ENCODE measurements at places on chromosomes 3 and 15.

GRCh38 chr15:65981837-65982626 is 112.7 kb downstream of the RAB11A start:
- peak; percentile 56 for DNase-seq

- DNase-seq, result no peak
Measured at GRCh38 chr3:39468108-39468436, 592 bp downstream of the MOBP start.

DNA sequence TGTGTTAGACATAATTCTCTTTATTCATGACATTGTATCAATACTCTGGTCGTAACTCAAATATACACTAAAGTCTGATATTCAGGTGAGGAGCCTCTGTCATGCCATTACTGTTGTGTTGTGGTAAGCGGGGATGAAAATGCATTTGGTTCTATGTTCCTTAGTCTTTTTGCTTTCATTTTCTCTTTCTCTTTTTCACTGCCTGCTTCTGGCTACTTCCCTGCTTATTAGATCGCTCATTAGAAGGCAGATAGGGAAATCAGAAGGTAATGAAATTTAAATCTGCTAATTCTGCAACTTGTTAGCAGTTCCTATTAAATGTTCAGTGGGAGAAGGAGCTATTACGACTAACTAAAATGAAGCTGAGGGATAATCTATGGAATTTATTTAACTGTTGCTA is 345.0 kb downstream of the GRM7 start:
- no peak for DNase-seq

DNA sequence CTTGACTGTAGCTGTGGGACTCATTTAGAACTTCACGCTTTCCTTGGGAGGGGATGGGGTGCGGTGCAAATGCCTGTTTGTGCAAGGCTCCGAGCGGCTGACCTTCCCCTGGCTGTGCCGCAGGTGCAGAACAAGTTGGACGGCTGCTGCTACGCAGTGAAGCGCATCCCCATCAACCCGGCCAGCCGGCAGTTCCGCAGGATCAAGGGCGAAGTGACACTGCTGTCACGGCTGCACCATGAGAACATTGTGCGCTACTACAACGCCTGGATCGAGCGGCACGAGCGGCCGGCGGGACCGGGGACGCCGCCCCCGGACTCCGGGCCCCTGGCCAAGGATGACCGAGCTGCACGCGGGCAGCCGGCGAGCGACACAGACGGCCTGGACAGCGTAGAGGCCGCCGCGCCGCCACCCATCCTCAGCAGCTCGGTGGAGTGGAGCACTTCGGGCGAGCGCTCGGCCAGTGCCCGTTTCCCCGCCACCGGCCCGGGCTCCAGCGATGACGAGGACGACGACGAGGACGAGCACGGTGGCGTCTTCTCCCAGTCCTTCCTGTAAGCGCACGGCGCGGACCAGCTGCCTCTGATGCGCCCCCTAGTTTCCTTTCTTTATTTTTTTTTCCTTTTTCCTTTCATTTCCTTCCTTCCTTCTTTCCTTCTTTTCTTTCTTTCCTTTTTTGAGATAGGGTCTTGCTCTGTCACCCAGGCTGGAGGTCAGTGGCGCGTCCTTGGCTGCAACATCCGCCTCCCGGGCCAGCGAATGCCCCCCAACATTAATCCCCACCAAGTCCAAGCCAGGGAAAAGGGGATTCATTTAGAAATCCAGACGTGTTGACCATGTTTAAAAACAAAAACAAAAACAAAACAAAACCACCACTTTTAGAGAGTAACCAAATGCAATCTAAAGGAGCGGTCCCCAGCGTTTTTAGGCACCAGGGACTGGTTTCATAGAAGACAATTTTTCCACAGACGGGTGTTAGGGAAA is 42.7 kb downstream of the EIF2AK4 start:
- DNase-seq, result no peak

GRCh38 chr3:44042772-44043171 is 198.9 kb upstream of the TOPAZ1 start:
- no peak for DNase-seq

- DNase-seq, result no peak
Measured at GRCh38 chr15:70726753-70727152, 36.6 kb downstream of the UACA start.

DNA sequence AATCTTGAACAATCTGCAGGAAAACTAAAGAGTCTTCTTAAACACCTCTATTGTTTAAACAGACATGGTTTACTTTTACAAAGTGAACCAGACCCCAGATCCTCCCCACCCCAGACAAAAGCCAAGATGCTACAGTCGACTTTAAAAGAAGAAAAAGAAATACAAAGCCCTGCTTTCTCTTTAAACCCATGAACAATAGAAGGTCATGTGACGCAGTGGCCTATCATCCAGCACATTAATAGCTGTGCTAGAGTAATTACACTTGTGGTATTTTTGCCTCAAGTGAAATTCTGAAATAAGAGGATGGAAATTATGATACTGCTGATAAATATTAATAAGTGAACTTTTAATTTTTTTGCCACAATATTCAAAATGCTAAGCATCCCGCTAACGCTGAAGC is 613.4 kb downstream of the FOXP1 start:
- no peak for DNase-seq

GRCh38 chr3:137282871-137283270 is 325.1 kb downstream of the IL20RB start:
- DNase-seq, result no peak

DNA sequence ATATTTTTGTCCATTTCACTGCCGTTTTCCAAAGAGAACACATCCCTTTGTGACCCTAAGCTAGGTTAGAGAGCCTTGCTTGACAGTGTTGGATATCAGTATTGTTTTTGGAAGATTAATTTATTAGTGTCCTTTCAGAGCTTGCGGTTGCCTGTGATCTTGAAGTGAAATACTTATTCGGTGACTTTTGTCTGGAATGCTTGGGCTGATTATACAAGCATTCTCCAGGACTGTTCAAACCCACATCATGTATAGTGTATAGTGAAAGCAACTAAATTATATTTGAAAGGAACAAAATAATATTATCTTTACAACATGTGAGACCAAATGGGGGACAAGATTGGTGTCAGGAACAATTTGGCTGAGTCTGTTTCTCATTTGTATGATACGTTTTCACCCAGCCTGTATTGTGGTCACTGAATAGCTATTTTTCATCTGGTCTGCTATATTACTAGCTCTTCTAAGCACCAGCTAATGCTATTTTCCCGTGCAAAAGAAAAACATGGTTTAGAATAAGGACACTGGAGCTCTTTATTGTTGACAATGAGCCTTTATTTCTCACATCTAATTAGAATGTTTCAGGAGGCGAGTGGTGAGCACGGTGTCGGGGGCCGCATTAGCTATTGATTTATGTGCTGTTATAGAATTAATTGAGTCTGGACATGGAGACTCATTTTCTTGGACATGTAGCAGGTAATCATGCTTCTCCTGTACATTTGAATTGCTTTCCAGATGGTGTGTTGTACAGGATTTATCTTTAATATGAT is 158.1 kb downstream of the APBA2 start:
- DNase-seq, result no peak

GRCh38 chr3:156535162-156535627 is 19.7 kb downstream of the SSR3 start:
- no peak for DNase-seq

DNA sequence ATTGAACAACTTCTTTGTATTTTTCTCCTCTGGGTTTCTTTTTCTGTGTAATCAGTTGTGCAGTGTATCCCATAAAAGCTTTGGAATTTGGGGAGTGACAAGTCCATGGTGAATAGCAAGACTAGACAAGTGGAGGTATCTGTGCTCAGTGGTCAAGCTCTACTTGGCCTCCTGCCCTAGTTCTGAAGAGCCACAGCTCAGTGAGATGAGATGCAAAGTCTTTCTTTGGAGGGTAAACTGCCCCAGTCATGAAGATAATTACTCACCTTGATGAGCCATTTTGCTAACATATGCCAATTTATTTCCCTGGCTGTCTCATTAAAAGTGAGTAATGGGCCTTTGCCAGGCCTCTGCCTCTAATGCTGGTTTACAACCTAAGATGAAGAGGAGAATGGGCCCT is 271.2 kb upstream of the TRIM42 start:
- no peak for DNase-seq

- no peak for DNase-seq
Measured at GRCh38 chr15:25056484-25057425, 102.0 kb downstream of the SNRPN start.

- no peak for DNase-seq
Measured at GRCh38 chr3:51374456-51374855, 10.6 kb upstream of the MANF start.

GRCh38 chr15:33678602-33679001 is 289.7 kb upstream of the CHRM5 start:
- no peak for DNase-seq

DNA sequence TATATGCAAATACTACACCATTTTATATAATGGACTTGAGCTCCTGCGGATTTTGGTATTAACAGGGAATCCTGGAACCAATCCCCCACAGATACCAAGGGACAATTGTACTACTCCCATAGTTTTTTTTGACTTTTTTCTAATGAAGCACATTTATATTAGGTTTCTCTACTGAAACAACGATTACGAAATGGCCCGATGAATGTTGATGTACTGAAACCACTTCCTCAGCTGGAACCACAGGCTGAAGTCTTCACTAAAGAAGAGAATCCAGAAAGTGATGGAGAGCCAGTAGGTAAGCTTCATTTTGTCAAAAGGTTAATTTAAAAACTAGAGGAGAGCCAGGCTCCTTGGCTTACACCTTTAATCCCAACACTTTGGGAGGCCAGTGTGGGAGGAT is 121.5 kb upstream of the LRRFIP2 start:
- DNase-seq, result no peak

DNA sequence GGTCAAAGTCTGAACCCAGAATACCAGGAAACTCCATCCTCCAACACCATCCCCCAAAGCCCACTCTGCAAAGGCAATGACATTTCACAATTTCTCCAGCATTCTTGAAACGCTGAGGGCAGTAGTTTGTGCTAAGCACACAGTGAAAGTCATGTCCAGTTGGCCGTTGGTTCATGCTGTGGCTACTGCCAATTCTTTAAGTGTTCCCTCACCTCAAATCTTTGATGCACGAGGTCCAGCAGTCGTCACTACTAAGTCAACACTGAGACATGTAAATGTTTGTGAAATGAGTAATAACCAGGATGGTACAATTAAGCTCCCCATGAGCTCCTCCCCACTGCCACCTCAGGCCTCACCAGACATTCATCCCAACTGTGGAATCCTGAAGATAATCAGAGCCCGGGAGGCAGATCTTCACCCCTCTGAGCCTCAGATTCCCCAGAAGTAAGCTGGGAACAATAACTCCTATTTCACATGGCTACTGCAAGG is 7.0 kb downstream of the SUCLG2 start:
- DNase-seq, result no peak

DNA sequence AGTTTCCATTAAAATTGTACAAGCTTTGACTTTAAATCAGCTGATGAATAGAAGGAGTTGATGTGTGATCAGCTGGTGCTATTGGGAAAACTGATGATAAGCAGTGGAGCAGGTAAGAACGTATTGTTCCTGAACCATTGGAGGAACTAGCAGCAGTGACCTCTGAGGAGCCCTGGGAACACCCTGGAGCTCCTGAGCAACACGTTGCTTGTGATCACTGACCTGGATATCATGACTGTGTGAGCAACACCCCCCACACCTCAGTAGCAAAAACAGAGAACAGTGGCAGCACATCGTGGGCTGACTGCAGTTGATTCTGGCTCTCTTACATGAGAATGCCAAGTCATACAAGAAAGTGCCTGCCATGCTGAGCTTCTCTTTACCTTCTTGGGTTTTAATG is 72.9 kb downstream of the BLM start:
- DNase-seq, result no peak

DNA sequence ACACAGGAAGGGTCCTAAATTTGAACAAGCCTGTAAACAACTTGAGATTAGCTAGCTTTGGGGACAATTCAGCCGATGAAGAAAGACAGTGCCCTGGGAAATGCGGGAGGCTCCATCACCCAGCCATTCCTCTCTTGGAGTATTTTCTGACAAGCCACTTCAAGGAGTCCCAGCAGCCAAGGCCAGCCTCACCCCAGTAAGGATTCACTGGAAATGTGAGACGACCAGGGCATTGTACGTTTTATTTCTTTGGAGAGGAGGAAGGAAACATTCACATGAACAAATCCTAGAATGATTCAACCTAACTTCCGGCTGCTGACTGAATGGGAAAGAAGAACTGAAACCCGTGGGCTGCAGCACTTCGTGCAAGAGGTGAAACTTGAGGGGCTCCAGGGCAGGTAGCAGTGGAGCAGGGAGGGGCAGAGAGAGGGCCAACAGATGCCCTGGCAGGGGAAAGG is 116.4 kb upstream of the ARHGEF3 start:
- DNase-seq, result peak; percentile 50

- no peak for DNase-seq
Measured at GRCh38 chr15:80191198-80191597, 38.4 kb downstream of the FAH start.
